ENCODE measurements at places on chromosomes 7 and 10. TPM values are rescaled to one million over a fixed set of nuclear protein-coding genes. Genes with fewer than 3 reads are reported as not detected.

DNA sequence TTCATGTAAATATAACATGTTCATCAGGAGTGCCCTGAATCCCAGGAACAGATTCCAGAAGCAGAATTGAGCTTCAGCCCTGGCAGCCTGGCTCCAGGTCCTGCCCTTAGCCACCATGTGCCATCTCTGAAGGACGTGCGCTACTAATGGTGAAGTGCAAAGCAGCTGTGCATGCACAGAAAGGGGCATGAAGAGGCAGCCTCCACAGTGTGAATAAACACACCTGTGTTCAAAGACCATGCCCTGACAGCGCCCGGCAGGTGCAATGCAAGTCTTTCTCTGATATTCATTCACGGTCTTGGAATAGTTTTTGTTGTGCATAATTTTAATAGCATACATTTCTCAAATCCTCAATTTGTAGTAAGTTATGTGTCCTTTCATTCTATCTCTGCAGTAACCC lies 250.4 kb upstream of the TCERG1L start:
- DNase-seq: peak; percentile 19

DNA sequence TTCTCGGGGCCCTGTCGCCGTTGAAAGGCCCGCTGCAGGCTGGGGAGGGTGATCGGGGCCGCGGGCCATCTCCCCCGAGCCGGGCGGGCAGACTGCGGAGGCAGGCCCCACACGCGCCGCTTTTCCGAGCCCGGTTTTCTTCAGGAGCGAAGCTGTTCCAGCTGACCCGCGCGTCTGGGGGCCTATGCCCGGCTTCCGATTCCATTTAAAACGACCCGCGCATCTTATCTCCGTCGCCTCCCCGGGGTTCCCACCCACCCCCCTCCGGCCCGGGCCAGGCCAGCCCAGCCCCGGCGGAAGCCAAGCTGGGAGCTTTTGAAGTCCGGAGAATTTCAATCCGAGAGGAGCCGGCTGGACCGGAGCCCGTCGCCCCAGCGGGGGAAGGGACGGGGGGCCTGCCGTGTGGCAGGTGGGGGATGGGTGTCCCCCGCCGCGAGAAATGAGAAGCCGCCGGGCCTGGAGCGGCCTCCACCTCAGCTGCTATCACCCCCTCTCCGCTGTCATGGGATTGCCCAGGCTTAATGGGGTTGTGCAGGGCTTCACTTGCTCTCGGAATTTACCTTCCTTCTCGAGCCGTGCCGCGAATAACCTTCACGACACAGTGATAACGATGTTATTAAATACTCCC lies 3.1 kb upstream of the EVX1 start:
- no peak for DNase-seq

GRCh38 chr7:44081266-44081748 lies 1.0 kb downstream of the POLM start:
- no peak for DNase-seq

GRCh38 chr7:10100572-10100971 lies 873.1 kb upstream of the PHF14 start:
- no peak for DNase-seq

Gene CPED1
- 58.0 TPM for total RNA-seq

Gene SLC37A3
- 30.8 TPM for total RNA-seq

Gene FAM25A
- not detected for total RNA-seq

Gene MALRD1
- 0.59 TPM for total RNA-seq

DNA sequence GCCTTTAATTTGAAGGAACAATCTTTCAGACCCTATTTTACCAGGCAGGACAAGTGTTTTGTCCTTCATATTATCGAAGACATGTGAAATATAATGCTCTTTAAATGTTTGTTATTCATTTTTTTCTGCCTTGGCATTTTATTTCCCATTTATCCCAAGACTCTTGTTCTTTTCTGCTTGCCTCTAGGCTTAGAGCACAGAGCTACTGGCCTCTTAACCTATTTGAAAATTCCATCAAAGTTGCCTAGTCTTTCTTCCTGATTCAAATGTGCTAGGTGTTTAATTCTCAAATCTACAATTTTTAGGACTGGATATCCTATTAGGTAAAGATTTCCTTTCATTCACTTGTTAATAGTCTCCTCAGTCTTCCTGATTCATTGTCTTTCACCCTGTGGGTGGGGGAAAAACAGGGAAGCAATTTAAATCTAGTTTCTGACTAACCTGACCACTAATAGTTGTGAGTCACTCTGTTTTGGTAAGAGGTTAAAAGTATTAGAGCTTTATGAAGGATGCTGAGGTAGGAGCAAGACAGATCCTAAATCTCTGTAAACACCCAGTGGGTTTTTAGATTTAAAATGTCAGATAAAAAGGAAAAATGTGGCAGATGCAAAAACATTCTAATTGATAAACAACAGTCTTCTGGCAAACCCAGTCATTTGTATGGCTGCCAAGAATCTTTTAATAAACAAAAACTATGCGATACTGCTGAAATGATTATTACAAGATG lies 1.5 kb downstream of the LIPK start:
- no peak for DNase-seq

Gene LIPJ
- total RNA-seq: not detected

- DNase-seq: no peak
These were observed 65.3 kb upstream of the NPTX2 start for GRCh38 chr7:98551611-98552273.

DNA sequence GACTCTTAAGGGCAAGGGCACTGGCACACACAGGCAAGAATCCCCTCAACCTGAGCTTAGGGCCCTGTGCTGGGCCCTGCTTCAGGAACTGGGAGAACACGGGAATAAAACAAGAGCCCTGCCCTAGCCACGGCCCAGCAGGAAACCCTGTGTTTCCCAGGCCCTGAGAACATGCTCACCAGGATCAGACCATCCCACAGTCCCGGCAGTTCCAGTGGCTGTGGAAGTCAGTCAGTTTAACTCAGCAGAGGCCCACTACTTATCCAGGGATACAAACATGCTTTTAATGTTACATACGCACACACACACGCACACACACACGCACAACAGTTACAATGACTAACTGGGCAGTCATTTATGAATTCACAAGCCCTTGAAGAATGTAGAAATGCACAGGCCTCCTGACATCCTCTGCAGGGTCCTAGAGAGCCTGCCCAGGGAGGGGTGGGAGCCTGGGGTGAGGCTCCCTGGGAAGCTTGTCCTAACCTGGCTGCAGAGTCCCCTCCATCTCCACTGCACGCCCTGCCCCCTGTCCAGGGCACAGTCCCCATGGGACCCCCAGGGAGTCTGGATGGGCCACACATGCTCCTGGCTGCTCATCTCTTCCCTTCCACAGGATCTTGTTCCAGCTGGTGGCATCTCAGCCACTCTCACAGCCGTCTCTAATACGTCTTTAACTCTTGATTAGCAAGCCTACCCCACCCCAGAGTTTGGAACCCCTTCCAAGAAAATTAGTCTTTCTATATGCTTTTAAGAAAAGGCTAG lies 97.6 kb downstream of the TCERG1L start:
- DNase-seq: no peak
